HCT116 (cell line): ENCODE measurements at places on chromosomes 11 and 22. TPM values are rescaled to one million over a fixed set of nuclear protein-coding genes. Genes with fewer than 3 reads are reported as not detected.

DNA sequence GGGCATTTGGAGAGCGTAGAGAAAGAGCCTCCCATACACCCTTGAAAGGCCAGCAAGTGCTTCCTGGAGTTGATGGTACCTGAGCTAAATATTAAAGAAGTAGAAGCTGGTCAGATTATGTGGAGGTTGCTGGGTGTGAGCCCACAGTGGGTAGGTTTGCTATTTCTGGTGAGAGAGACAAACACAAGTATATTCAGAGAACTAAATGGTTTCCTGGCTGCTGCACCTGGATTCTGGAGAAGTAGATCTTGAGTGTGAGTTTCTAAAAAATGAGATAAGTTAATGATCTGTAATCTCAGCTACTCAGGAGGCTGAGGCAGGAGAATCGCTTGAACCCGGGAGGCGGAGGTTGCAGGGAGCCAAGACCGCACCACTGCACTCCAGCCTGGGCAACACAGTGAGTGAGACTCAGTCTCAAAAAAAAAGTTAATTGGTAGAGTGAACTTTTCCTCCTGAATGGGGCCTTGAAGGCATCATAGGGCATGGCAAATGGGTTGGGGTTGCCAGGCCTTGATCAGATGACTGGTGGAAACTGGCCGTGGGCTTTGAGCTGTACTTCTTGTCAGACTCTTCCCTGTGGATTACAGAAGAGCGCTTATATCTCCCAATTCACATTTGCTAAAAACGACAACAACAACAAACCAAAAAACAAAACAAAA is 75.8 kb downstream of the ADAMTS15 start:
- no peak for DNase-seq

DNA sequence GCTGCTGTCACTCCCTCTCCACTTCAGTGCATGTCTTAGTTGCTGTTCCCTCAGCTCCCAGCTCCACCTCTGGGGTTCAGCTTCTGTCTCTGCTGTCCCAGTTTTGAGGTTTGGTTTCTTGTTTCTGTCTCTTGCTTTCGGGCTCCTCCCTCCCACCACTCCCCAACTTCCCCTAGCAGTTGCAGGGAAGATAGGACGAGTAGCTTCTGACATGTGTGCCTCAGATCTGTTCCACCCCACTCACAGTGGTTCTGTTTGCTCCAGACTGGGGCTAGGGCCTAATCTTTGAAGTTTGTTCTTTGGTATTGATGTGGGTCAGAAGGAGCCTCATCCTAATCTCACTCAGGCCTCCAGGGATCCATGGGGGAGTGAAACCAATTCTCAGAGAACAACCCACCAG is 2.6 kb upstream of the RRM1 start:
- DNase-seq, result no peak

ARHGAP20 gene
- total RNA-seq, result not detected

DNA sequence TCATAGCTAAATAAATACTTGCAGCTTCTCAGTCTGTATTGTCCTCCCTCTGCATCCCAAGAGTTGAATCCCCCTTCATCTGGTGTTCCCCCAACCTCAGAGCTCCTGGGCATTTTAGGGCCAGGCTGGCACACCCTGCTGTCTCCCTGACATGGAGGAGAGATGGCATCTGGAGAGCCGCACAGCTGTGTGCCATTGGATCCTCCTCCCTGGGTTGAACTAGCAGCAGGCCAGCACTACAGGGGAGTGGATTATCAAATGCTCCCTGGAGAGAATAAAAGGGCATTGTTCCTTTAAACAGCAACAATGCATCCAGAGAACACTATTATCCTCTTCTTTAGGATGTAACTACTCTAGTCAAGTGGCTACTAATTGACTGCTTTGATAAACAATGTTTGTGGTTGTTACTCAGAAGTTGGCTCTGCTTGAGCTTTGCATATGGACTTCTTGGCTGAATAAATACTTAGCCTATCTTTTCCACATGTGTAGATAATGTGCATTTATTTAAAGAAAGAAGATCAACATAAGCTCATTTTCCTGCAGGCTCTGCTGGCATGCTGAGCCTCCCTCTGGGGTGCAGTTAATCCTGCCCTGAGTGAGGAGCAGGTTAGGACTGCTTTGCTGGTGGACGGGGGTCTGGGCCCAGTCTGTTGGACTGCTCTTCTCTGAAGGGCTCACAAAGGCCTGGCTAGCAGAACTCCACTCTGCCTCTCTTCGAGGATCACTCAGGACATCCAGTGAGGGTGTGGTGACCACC is 897.2 kb downstream of the TBC1D22A start:
- no peak for DNase-seq

DNA sequence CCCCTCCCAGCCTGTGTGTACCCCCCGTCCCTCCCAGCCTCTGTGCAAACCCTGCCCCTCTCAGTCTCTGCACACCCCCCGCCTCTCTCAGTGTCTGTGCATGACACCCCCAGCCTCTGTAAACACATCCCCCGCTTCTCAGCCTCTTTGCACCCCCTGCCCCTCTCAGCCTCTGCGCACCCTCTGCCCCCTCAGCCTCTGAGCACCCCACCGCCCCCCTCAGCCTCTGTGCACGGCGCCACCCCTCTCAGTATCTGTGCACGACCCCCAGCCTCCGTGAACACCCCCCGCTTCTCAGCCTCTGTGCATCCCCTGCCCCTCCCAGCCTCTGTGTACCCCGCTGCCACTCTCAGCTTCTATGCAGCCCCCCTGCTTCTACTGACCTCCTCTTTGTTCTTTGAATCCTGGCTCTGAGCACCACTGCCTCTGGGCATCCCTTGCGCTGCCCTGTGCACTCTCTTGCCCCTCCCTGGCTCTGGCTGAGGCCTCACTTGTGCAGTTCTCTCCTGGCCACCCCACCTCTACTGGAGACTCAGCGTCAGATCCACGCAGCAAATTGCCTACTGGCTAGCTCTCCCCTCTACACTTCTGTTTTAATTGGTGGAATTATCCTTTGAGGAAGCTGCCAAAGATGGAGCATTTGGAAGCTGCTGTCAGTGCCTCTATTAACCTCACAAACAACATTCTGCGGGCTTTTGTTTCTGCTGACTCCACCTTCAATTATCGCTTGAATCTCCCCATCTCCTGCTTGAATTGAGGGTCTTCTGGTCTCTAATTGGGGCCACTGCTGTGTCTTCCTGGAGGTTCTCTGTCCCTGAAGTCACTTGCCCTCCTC is 838.6 kb downstream of the TBC1D22A start:
- no peak for DNase-seq

CD3G gene
- total RNA-seq, result 0.20 TPM

FGF3 gene
- total RNA-seq, result not detected

DNA sequence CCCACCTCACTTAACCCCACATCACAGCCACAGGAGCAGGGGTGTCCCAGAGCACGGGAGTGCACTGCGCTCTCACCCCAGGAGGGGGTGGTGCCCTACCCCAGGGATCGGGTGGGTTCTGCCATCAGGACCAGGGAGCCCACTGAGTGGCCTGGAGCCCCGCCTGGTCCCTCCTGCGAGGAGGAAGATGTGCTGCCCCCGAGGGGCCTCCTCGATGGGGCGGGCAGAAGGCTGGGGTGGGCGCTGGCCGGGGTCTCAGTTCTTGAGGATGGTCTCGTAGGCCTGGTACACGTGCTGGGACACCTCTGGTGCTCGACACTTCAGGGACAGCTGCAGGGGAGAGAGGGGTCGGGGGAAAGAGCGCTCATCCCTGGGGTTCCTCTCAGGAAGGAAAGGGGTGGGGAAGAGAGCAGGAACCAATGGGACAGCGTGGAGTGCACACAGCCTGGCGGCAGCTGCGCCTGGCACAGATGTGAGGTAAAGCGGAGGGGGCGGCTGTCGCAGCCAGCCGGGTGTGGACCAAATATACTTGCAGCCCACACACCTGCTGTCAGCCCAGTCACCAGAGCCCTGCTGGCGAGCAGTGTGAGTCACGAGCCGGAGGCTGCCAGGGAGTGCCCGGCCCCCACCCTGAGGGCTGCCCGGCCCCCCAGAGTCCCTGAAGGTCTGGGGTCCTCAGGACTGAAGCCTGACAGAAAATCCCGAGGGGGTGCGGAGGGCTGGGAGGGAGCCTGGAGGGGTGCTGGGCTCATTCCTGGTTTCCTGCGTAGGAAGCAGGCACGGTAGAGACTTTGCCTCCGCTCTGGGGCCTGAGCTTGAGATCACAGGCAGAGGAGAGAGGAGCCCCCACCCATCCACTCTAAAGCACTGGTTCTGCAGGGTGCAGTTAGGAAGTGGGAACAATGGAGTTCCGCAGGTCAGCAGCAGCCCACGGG is 13.3 kb upstream of the RASL10A start:
- no peak for DNase-seq

TMEM151A gene
- 5.9 TPM for total RNA-seq

DNA sequence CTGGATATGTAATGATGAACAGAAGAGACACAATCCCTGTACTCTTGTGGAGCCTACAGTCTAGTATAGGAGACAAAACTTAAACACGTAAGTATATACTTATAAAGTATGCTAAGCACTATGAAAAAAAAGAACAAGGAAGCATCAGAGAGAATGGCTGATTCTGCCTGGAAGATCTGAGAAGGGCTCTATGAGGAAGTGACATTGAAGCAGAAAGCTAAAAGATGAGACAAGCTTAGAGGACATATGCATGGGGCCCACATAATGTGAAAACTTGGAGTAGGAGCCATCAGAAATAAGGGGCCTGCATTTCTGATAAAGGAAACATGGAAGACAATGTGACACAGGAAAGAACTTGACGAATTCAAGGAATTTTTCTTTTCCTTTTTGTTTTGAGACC is 16.6 kb downstream of the SAA1 start:
- DNase-seq, result no peak

PHETA2 gene
- 0.22 TPM for total RNA-seq

DNA sequence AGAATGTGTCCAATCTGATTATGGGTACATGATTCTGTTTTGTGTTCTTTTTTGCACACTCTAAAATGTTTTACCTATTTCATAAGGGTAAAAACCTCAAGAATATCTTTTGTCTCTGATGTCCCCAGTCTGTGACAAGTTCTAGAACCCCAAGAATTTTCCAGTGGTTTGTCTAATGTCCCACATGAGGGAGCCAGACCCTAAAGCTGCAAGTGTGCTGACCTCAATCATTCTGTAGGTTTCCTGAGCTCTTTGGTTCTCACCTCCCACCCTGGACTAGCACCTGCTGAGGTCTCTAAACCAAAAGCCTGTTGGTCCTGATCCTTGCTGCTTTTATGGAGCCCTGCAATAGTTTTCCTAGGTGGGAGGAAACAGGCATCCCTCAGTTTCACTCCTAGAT is 149.8 kb upstream of the MPPED2 start:
- DNase-seq, result no peak

DNA sequence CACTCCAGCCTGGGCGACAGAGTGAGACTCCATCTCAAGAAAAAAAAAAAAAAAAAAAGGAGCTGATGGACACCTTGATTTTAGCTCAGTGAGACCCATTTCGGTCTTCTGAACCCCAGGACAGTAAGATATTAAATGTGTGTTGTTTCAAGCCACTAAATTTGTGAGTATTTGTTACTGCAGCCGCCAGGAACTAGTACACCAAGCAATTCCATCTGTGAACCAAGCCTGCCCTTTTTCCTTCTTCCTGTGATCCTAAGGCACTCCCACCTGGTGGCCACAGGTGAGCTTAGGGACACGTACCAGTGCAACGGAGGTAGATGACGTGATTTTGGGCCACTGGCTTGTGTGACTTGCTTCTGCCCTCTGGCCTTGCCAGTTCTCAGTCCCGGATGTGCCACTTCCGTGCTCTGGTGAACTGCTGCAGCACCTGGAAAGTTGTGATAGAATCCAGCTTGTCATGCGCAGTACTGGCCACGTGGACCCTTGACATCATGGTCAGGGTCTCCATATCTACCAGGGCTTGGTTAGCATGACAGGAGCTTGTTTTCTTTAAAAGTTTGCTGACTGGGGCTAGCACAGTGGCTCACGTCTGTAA is 19.6 kb upstream of the ATXN10 start:
- DNase-seq, result no peak

- DNase-seq, result no peak
These were observed 55.7 kb downstream of the ATM start for GRCh38 chr11:108278546-108278945.

KCNE3 gene
- total RNA-seq, result not detected

- DNase-seq, result no peak
These were observed 1205.1 kb upstream of the CNTN5 start for GRCh38 chr11:97815667-97816066.

DNA sequence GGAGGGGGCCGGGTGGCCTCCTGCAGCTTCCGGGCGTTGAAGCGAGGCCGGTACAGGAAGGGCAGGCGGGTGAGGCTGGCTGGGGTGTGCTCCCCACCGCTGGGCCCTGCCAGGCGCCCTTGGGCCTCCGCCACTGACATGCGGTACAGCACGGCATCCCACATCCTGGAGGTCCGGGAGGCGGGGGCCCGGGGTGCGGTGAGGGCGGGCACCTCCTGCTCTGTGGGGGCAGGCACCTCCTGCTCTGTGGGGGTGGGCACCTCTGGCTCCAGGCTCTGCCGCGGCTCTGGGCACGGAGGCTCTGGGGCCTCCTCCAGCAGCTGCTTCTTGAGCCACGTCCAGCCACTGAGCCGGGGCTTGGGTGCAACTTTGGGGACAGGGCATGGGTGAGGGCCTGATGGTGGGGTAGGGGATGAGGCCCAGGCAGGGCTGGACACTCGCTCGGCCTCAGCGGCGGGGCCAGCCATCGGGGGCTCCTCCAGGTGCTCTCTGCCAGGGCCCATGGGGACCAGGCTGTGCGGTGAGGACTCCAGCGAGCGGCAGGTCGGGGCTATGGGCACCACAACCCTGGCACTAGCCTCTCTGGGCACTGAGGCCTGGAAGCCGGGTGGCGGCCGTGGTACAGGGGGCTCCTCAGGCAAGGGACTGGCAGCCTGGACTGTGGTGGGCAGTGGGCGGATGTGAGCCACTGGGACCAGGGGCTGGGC is 2.3 kb downstream of the PRR33 start:
- no peak for DNase-seq

DNA sequence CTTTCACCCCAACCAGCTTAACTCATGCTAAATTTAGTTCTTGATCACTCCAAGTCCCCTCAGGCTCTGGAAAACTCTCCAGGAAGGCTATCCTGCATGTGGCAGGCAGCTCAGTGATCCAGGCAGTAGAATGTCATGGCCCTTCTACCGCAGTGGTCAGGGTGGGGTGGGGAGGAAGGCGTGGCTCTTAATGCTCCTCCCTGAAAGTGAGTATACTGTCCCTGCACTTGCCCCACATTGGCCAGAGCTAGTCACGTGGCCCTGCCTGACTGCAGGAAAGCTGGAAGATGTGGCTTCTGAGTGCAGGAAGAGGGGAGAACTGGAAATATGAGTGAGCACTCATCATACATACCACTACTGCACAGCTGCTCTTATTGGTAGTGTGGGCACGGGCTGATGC is 102.1 kb downstream of the GRAMD1B start:
- DNase-seq, result no peak

MDK gene
- 286 TPM for total RNA-seq
